ENCODE measurements at places on chromosomes 3 and 15. TPM values are rescaled to one million over a fixed set of nuclear protein-coding genes. Genes with fewer than 3 reads are reported as not detected.
A peak's percentile ranks its signal among the peaks of the same experiment; 100 is the strongest.

DNA sequence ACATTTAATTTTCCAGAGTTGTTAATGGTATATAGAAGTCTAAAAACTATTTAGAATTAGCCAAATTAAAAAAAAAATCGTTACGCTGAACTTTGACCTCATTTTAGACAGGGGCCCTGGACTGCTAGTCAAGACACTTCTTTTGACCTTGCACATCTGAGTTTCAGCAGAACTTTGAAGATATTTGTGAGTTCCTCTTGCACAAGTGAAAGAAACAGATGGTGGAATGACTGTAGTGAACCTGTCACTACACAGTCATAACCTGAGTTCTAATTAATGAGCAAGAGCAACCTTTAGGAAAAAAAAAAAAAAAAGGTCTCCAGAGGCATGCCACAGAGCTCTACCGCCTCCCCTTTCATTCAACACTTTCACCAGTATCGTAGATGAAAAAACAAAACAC lies 5.3 kb downstream of the MYO5C start:
- DNase-seq = no peak

- no peak for DNase-seq
These were observed 61.0 kb upstream of the RPL32 start for GRCh38 chr3:12902181-12902999.

FGF7 gene
- total RNA-seq = not detected

DNA sequence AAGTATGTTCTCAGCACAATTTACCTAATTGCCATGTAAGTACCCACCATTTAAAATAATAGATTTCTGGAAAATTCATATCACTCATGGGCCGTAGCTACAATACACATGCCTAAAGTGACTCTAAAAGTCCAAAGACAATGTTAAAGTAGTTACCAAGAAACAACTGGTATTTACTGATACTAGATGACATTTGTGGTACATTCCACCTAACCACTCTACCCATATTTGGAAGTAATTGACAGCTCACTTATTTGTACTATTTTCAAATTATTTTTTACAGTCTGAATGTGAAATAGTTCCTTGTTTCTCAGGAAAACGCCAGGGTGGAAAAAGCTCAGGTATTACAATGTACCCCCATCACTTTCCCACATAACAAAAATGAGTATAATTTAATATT lies 573.0 kb downstream of the MECOM start:
- no peak for DNase-seq

DNA sequence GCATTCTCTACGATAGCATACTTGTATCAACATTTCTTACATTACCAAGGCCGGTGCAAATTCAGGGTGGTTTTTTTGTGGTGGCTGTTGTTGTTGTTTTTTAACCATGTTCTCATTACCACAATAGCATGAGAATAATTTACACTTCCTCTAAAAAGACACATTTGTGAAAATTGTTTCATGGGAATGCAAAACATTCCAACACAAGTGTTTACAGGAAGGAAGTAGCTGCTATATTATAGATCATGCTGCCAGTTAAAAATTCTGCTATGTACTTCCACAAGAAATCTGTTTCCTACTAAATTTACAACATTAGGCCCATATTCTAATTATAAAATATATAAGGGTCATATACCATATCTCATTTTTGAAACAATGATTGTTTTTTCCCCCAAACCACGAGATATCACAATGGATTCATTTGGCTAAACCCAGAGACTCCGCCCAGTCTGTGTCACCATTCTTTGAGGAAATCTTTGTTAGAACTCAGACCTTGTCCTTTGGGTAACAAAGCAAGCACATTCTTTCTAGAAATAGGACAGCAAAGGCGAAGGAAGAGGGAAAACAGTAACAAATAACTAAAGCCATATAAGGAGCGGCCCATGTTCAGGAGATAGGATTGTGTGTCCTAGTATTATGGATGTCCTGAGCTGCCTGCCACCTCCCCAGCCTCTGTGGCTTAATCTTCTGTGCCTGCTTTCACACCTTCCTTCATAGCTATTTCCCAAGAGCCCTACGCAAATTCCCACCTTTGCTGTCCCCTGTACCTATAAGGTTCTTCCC lies 60.1 kb downstream of the UACA start:
- DNase-seq = no peak

DNA sequence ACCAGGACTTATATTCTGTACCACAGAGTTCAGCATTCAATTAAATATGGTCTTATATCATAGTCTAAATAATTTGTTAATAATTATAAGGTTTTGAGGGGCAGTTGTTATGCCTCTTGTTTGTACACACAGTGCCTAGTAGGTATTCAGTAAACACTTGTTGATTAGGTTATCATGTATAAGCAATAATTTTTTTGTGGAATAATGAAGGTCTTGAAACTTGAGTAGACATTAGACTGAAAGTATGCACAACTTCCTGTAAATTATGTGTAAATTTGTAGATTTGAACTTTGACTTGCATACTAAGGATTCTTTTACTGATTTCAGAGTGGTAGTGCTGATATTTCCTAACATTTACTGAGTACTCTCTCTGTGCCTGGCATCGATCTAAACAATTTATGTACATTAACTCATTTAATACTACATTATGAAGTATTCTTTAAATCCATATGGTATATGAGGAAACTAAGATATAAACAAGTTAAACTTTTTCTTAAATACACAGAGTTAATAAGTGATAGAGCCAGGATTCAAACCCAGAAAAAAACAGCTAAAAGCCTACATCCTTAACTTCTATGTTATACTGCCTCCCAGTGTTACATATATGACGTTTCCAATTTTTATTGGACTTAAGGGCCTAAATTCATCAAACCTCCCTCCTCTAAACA lies 65.1 kb downstream of the GLCE start:
- DNase-seq = peak; percentile 30

DNA sequence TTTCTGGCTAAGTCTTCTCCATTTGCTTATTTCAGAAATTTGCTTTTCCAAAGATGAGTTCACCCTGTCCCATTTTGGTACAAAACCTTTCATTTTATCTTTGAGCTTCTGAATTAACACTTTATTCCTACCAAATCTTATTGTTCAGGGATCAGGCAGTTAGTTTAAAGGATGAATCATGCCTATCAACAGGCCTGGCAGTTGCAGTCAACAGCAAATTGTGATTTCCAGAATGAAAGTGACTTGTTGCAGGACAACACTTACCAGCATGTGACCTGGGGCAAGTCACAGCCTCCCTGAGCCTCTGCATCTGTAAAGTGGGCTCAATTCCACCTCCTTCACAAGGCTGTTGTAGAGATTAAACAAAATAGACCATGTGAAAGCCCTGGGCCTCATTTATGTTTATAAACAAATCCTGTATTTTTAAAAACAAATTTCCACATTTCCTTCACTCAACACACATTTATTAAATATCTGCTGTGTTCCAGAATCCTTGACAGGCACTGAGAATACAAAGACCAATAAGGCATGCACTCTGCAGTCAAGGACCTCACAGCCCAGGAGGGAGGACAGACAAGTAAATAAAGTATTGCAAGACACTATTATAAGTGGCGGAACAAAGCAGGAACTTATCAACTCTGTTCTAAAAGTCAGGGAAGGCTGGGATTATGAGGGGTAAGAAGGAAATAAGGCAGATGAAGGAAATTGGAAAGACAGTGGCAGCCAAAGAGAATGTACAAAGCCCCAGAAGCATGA lies 359.1 kb upstream of the IL12A start:
- DNase-seq = no peak

GRCh38 chr15:94951538-94951937 lies 720.2 kb downstream of the MCTP2 start:
- no peak for DNase-seq

TMEM158 gene
- 0.57 TPM for total RNA-seq

KIF23 gene
- total RNA-seq = 3.8 TPM

- no peak for DNase-seq
These were observed 368.7 kb upstream of the ARHGEF26 start for GRCh38 chr3:153752405-153753027.

GRCh38 chr3:168738527-168739325 lies 643.0 kb upstream of the GOLIM4 start:
- no peak for DNase-seq

ASB14 gene
- total RNA-seq = not detected

CCDC32 gene
- total RNA-seq = 30.6 TPM

GRCh38 chr3:122215592-122216298 lies 32.3 kb downstream of the CASR start:
- DNase-seq = no peak

GALNT15 gene
- not detected for total RNA-seq

DNA sequence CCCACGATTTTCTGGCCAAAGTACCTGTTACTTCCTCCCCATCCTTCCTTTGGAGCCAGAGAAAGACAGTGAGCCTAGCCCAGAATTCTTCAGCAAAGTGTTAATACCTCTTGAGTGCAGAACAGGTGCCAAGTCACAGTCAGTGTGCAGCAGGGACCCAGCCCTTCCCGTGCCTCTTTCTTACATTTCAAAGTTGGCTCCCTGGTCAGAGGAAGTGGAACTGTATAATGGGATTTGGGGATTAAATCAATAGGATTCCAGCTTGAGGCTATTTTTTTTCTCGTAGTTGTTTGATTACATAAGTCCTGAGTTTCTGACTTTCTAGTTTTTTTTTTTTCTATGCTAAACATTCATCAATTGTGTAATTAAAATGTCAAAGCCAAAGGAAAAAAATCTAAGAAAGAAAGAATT lies 52.6 kb upstream of the ABHD10 start:
- no peak for DNase-seq

SLC6A11 gene
- total RNA-seq = not detected

DNA sequence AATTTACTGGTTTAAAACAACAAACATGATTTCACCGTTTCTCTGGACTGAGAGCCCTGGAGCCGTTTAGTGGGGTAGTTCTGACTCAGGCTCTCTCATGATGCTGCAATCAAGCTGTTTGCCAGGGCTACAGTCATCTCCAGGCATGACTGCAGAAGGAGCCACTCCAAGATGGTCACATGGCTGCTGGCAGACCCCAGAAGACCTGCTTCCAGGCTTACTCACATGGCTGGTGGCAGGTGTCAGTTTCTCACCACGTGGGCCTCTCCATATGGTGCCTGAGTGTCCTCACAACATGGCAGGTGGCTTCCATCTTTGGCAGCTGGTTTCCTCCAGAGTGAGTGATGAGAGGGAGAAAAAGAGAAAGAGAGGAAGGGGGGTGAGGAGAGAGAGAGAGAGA lies 378.3 kb upstream of the RGMA start:
- DNase-seq = no peak

DNA sequence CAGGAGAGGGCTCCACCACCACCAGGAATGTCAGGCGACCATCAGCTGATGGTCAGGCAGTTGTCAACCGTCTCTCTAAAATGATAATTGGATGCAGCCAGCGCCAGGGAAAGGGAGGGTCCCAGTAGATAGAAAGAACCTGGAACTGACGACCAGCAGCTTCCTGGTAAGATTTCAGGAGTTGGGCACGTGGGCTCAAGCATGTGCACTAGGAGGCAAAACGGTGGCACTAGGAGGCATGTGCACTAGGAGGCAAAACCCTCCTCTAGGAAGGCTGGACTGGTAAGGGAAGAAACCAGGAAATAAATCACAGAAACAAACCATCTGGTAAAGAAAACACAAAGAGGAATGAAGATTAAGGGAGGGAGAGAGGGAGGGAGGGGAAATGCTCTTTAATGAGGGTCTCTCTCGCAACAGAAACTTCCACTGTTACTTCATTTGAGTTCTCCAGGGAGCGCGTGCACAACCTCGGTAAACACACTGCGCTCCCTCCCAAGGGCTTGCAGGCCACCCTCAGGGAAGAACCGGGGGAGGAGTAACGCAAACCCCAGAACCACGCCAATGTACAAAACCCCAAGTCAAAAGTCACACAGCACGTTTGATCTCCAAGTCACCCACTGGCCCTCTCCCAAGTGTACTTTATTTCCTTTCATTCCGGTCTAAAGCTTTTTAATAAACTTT lies 116.7 kb downstream of the XXYLT1 start:
- no peak for DNase-seq

BLM gene
- total RNA-seq = 12.0 TPM

CMTM7 gene
- 77.3 TPM for total RNA-seq

DNA sequence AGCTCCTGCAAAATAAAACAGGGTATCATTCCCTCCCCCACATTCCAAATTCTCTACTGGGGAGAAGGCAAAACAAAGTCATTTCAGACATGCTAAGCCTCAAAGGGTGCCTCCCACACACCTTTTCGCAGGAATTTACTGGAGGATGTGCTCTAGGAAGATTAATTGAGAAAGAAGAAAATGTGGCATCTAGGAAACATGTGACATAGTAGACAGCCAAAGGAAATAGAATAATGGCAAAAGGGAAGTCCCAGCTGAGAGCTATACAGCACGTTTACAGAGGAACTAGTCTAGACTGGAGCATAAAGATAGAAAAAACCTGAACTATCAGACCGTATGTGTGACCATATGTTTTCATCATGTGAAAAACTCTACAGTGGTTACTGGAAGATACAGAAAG lies 58.8 kb upstream of the MELTF start:
- no peak for DNase-seq

P4HTM gene
- 39.2 TPM for total RNA-seq

WDR72 gene
- total RNA-seq = not detected

DNA sequence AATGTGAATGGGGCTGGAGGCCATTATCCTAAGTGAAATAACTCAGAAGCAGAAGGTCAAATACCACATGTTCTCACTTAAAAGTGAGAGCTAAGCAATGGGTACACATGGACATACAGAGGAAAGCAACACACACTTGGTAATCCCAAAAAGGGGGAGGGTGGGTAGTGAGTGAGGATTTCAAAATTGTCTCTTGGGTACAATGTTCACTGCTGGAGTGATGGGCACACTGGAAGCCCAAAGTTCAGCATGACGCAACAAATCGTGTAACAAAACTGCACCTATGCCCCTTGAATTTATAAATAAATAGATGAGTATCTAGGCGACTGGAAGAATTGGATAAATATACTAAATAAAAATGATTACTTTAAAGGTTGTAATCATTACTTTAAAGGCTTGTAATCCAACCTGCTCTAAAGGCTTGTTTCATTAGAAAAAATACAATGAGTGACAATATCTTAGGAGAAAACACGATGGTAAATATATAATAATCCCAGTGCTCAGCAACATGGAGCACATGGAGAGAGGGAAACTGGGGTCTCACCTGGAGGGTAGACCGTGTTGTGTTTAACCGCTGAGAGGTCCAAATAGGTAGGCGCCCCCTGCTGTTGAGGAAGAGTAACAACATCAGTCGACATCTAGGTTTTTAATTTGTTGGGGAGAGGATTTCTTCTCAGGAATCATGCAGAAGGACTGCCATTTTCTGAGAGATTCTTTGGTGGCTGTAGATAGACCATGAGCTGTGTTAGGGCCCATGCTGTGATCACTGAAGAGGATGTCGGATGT lies 78.5 kb upstream of the ROBO1 start:
- DNase-seq = no peak

DNA sequence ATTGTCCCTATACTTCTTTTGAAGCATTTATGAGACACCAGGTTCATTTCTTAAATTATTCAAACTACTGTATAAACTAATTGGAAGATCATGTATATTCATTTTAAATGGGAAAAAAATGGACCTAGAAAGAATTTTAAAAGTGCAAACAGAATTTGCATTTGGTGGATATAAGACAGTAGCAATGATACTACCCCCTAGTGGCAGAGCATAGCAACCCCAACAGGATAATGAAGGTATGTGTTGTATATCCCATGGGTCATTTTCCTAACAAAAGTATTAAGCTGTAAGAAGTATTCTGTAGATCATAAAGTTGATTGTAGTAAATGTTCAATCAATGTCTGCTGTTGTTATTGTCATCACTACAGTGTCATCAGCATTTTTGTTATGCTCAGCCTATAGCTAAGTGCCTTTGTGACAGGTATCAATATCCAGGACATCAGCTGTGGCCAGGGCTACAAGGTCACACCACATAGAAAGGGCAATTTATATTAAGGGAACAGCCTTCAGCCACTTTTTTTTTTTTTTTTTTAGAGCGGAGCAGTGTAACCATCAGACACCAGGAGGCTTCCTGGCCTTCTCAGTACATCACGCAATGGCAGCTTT lies 175.8 kb downstream of the FOXB1 start:
- DNase-seq = no peak

- no peak for DNase-seq
These were observed 224.8 kb upstream of the NANOGP8 start for GRCh38 chr15:35309886-35310285.
